Left lung (tissue), 14 donors: ENCODE measurements at places on chromosomes 1 and 21. TPM values are rescaled to one million over a fixed set of nuclear protein-coding genes. Genes with fewer than 3 reads are reported as not detected.

DNA sequence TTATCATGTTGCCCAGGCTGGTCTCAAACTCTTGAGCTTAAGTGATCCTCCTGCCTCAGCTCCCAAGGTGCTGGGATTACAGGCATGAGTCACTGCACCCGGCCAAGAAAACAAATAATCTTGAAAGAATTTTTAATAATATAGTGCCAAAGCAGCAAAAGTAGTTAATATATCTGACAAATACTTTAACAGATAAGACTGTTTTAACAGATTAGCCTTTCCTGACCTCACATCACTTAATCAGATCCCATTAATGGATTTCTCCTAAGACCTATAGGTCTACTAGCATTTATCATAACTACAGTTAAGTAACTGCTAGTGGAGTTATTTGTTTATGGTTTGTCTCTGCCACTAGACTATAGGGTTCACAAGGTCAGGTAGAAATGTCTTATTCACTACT, 61.1 kb upstream of the HP1BP3 start:
- peaks cover 85% of the 10 kb centered on the region for H3K36me3 ChIP-seq
- H3K27me3 ChIP-seq, result no peaks in the 10 kb centered on the region
- no peaks in the 10 kb centered on the region for H3K4me1 ChIP-seq
- no peak for DNase-seq
- no peak overlapping the region for H3K4me3 ChIP-seq
- H3K27ac ChIP-seq, result no peak overlapping the region

DNA sequence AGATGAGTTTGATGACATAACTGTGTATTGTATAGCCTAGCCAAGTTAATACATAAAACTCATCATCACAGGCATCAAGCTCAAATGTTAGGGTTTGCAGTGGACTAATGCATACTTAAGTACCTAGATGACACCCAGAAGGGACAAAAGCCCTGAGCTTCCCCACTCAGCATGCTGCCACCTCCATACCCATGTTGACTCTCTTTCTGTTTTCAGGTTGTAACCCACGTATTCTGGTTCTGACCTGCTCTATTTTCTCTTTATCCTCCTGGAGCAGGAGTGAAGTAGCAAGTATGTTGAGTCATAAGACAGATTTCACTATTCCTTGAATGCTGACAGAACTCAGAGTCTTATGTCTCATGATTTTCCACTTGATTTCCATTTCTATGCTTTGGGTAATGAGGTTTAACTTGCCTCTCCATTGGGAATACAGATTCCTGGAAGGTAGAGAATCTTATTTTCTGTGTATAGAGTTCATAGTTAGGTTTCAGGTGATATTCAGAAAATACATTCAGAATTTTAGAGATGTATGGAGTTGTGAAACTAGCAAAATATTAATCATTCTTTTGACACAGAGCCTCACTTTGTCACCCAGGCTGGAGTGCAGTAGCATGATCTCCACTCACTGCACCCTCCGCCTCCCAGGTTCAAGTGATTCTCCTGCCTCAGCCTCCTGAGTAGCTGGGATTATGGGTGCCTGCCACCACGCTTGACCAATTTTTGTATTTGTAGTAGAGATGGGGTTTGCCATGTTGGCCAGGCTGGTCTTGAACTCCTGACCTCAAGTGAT, 122.5 kb upstream of the KCNJ15 start:
- no peaks in the 10 kb centered on the region for H3K27me3 ChIP-seq
- H3K4me1 ChIP-seq, result no peaks in the 10 kb centered on the region
- no peak for DNase-seq
- H3K27ac ChIP-seq, result no peak overlapping the region
- H3K4me3 ChIP-seq, result no peak overlapping the region

OR6N2 gene
- total RNA-seq, result not detected

RHCE gene
- 0.64 TPM for total RNA-seq

GRCh38 chr21:39188521-39189139, 5.4 kb upstream of the PSMG1 start:
- no peaks in the 10 kb centered on the region for H3K27me3 ChIP-seq
- no peak overlapping the region for H3K27ac ChIP-seq
- H3K4me3 ChIP-seq, result no peak overlapping the region
- no peaks in the 10 kb centered on the region for H3K4me1 ChIP-seq
- no peaks in the 10 kb centered on the region for H3K36me3 ChIP-seq

KRTAP10-9 gene
- not detected for total RNA-seq

PRRX1 gene
- total RNA-seq, result 64.4 TPM

GRCh38 chr1:30299393-30299792, 424.0 kb downstream of the MATN1 start:
- DNase-seq, result no peak
- peaks cover 32% of the 10 kb centered on the region for H3K27me3 ChIP-seq
- no peaks in the 10 kb centered on the region for H3K36me3 ChIP-seq
- no peaks in the 10 kb centered on the region for H3K4me1 ChIP-seq
- H3K4me3 ChIP-seq, result no peak overlapping the region
- H3K27ac ChIP-seq, result no peak overlapping the region

GNL2 gene
- total RNA-seq, result 32.2 TPM

OPRD1 gene
- total RNA-seq, result not detected

DNA sequence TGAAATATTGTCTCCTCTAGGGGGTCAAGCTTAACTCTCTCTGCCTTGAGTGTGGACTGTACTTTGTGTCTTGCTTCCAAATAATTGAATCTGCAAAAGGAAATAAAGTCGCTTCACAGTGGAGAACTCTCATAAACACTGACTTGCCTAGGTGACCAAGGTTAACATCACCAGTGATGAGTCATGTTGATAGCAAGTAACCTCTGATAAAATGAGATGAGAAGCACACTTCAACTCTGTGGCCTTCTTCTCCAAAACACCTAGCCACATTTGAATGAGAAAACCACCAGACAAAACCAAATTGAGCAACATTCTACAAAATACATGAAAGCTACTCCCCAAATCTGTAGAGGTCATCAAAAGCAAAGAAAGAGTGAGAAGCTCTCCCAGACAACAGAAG, 37.6 kb downstream of the PDE4B start:
- no peak overlapping the region for H3K4me3 ChIP-seq
- no peak overlapping the region for H3K27ac ChIP-seq
- H3K4me1 ChIP-seq, result no peaks in the 10 kb centered on the region
- no peak for DNase-seq
- H3K36me3 ChIP-seq, result no peaks in the 10 kb centered on the region
- no peaks in the 10 kb centered on the region for H3K27me3 ChIP-seq

- peak overlapping the region; percentile 95 for H3K27ac ChIP-seq
- H3K4me3 ChIP-seq, result peak overlapping the region; percentile 71
- no peak for DNase-seq
- H3K27me3 ChIP-seq, result no peaks in the 10 kb centered on the region
- no peaks in the 10 kb centered on the region for H3K36me3 ChIP-seq
- peaks cover 49% of the 10 kb centered on the region for H3K4me1 ChIP-seq
Measured at GRCh38 chr1:151199873-151200581, 1.7 kb downstream of the PIP5K1A start.

DNA sequence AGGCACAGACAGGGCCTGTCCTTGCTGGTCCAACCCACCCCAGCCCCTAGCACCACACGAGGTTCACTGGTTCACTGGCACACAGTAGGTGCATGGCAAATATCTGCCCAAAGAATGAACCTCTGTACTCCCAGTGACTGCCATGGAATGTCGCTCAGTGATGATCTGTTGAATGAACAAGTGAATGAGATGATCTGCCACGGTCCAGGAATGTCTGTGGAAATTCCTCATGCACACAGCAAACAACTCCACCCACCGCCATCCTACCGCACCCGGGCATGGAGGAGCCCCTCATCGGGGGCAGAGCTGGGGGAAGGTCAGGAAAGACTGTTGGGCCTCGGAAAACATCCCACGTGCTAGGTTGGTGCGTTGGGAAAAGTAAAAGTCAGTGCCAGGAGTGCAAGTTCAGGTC, 1.7 kb downstream of the HSPG2 start:
- H3K27ac ChIP-seq, result peak overlapping the region; percentile 87
- DNase-seq, result no peak
- no peaks in the 10 kb centered on the region for H3K36me3 ChIP-seq
- H3K27me3 ChIP-seq, result peaks cover 9% of the 10 kb centered on the region

DNA sequence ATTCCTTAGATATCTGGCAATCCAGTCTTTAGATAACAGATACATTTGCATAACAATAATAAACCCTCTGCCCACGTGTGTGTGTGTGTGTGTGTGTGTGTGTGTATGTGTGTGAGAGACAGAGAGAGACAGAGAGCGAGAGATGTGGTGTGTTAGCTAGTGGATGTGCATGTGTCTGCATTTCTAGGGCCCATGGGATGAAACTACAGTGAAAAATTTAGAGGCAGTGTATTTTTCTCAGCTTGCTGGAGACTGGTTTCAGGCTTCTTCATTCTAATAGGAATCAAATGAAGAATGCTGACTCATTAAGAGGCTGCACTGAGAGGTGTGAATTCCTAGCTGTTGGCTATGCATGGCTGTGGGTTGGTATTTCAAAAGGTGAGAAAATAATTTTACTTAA, 303.2 kb downstream of the LMX1A start:
- no peaks in the 10 kb centered on the region for H3K4me1 ChIP-seq
- peaks cover 5% of the 10 kb centered on the region for H3K27me3 ChIP-seq
- H3K36me3 ChIP-seq, result no peaks in the 10 kb centered on the region
- H3K27ac ChIP-seq, result no peak overlapping the region
- DNase-seq, result no peak

GRCh38 chr1:117615474-117615873, 9.6 kb downstream of the TENT5C start:
- no peak overlapping the region for H3K27ac ChIP-seq
- H3K4me3 ChIP-seq, result no peak overlapping the region
- DNase-seq, result no peak
- H3K36me3 ChIP-seq, result no peaks in the 10 kb centered on the region
- H3K4me1 ChIP-seq, result peaks cover 47% of the 10 kb centered on the region

ZBTB7B gene
- 104 TPM for total RNA-seq

CITED4 gene
- total RNA-seq, result 6.9 TPM

DNA sequence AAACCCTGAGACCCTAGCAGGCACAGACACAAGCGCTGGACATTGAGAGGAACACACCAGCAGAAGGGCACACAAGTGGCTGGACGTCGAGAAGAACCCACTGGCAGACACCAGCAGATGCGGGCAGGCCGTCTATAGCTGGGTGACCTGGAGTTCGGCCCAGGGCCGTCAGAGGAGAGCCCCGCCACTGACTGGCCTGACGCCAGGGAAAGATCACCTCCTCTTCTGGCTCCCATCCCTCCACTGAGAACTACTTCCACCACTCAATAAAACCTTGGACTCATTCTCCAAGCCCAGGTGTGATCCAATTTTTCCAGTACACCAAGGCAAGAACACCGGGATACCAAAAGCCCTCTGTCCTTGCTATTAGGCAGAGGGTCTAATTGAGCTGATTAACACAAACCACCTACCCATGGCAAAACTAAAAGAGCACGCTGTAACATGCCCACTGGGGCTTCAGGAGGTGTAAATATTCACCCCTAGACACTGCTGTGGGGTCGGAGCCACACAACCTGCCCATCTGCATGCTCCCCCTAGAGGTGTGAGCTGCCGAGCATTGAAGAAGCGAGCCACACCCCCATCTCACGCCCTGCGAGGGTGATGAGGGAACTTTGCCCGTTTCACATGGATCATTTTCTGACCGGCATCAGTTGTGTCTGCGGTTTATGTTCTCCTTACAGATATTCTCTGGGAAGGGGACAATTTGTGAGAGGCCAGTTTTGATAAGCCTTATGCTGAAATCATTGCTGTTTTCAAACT, 104.8 kb downstream of the HLX start:
- H3K36me3 ChIP-seq, result no peaks in the 10 kb centered on the region
- no peaks in the 10 kb centered on the region for H3K4me1 ChIP-seq
- no peak overlapping the region for H3K4me3 ChIP-seq
- H3K27ac ChIP-seq, result no peak overlapping the region

GRCh38 chr1:193013005-193013404, 46.2 kb downstream of the UCHL5 start:
- no peak for DNase-seq
- H3K27me3 ChIP-seq, result no peaks in the 10 kb centered on the region
- H3K4me1 ChIP-seq, result no peaks in the 10 kb centered on the region
- H3K4me3 ChIP-seq, result no peak overlapping the region

GRCh38 chr1:11158720-11159321, 30.3 kb upstream of the ANGPTL7 start:
- H3K27ac ChIP-seq, result no peak overlapping the region
- H3K27me3 ChIP-seq, result no peaks in the 10 kb centered on the region
- no peak overlapping the region for H3K4me3 ChIP-seq
- no peak for DNase-seq

SPRR4 gene
- not detected for total RNA-seq

GRCh38 chr21:16535102-16535422, 805.3 kb downstream of the USP25 start:
- no peaks in the 10 kb centered on the region for H3K4me1 ChIP-seq
- peak; percentile 69 for DNase-seq
- H3K27me3 ChIP-seq, result no peaks in the 10 kb centered on the region

DNA sequence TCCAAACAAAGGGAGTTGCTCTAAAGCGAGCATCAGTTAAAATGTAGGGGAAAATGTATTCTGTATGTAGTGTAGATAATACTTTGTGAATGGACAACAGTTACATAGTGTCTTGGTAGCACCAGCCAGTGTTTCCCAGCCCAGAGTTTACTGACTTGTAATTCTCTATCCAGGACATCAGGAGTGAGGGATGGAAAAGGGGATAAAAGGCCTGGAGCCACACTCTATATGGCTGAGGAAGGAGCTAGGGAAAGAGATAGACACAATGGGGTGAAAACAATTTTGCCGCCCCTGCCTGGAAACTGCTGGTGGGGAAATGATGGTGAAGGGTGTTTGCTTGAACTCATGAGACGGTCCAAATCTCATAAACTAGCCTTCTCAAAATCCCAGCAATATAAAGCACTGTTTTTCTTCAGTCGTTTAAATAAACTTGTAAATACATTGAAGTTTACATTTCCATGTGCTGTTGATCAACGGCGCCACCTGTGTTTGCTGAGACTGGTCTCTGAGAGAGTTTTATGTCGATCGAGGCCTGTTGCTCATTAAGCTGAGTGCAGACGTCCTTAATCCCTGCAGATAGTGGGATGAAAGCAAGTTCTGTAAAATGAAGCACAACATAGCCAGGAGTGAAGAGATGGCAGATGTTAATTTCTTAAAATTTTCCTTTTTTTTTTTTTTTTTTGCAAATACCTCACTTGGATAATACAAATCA, 27.9 kb upstream of the AGO1 start:
- H3K4me3 ChIP-seq, result no peak overlapping the region
- H3K4me1 ChIP-seq, result peaks cover 9% of the 10 kb centered on the region
- no peak overlapping the region for H3K27ac ChIP-seq
- no peaks in the 10 kb centered on the region for H3K27me3 ChIP-seq
- DNase-seq, result no peak

RIPK4 gene
- 10.5 TPM for total RNA-seq

DNA sequence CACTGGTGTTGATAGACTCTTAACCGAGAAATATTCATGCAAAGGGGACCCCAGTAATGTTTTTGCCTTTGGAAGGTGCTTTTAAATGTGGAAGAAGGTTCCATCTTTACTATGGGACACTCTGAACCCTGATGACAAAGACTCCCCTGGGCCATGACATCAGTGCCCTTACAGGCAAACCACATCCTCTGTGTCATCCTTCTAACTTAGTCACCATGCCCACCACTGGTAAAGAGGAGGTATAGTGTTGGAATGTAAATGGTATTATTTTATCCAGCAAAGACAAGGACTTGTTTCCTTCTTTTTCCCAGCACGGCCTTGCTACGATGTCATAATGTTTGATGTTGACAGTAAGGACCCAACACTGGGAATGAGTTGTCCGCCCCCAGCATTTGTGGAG, 12.6 kb downstream of the METTL13 start:
- no peak overlapping the region for H3K27ac ChIP-seq
- peaks cover 90% of the 10 kb centered on the region for H3K36me3 ChIP-seq
- no peak for DNase-seq
- no peaks in the 10 kb centered on the region for H3K27me3 ChIP-seq
- H3K4me3 ChIP-seq, result no peak overlapping the region
- H3K4me1 ChIP-seq, result no peaks in the 10 kb centered on the region

GRCh38 chr21:16194095-16194787, 464.5 kb downstream of the USP25 start:
- H3K27ac ChIP-seq, result peak overlapping the region; percentile 80
- H3K36me3 ChIP-seq, result no peaks in the 10 kb centered on the region
- H3K4me3 ChIP-seq, result peak overlapping the region; percentile 38
- peak; percentile 63 for DNase-seq

SVBP gene
- total RNA-seq, result 16.4 TPM
